ENCODE measurements at places on chromosomes 2 and 18. TPM values are rescaled to one million over a fixed set of nuclear protein-coding genes. Genes with fewer than 3 reads are reported as not detected.

Gene TPO
- total RNA-seq, result 43.4 TPM

Gene PTPRN
- not detected for total RNA-seq

Gene ACVR1
- 13.2 TPM for total RNA-seq

Gene CAPN14
- 0.97 TPM for total RNA-seq

DNA sequence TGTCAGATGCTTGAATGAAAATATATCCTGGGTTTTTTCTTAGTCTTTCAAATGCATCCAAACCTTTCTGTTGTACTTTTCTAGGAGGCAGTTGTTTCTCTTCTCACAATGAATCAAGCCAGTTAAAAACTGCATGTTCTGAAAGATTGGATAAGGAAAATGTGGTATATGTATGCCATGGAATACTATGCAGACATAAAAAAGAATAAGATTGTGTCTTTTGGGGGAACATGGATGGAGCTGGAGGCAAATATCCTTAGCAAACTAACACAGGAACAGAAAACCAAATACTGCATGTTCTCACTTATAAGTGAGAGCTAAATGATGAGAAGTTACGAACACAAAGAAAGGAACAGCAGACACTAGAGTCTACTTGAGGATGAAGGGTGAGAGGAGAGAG lies 51.7 kb upstream of the MAPK4 start:
- no peak for DNase-seq

- no peak for DNase-seq
Observed at GRCh38 chr18:63784787-63785452, 9.7 kb downstream of the SERPINB7 start.

- DNase-seq, result no peak
Observed at GRCh38 chr2:202317080-202317857, 51.7 kb downstream of the NOP58 start.

DNA sequence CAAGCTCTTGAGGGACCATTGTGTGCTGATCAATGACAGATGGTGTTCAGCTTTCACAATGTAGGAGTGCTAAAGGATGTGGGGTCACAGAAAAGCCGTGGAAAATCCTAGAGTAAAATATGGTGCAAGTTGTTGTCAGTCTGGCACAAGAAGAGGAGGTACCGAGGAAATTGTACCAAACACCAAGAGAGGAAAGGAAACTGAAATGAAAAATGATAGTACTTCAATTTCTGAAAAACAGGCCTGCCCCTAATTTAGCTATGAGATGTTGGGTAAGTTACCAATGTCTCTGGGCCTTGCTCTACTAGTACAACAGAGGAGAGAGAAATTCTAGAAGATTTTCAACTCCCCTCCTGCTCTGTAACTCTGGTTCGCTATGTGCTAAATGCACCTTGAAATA lies 78.8 kb upstream of the PELI1 start:
- DNase-seq, result no peak

GRCh38 chr2:212337486-212338343 lies 200.9 kb downstream of the ERBB4 start:
- no peak for DNase-seq

GRCh38 chr2:20961858-20962257 lies 82.0 kb downstream of the APOB start:
- no peak for DNase-seq
